ENCODE measurements at places on chromosomes 4 and X.

DNA sequence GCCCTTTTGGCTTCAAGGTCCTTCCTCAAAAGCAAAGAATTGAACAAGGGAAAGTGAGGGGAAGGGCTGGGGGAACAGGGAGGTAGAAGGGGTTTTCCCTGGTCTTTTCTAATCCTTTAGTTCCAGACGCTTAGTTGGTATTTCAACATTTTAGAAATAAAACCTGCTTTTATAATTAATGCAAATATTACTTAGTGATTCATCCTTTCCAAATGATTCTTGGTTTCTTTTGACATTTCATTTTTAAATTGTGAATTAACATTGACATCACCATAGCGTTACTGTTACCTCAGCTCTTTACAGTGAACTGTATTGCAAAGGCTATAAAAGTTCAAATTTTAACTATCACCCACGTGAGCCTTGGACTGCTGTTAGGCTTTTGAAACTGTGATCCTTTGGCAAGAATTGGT lies 20.9 kb downstream of the NFKB1 start:
- DNase-seq = no peak

GRCh38 chr4:147960971-147961370 lies 229.1 kb downstream of the ARHGAP10 start:
- no peak for DNase-seq

GRCh38 chr4:120557372-120557771 lies 365.2 kb downstream of the PRDM5 start:
- no peak for DNase-seq

DNA sequence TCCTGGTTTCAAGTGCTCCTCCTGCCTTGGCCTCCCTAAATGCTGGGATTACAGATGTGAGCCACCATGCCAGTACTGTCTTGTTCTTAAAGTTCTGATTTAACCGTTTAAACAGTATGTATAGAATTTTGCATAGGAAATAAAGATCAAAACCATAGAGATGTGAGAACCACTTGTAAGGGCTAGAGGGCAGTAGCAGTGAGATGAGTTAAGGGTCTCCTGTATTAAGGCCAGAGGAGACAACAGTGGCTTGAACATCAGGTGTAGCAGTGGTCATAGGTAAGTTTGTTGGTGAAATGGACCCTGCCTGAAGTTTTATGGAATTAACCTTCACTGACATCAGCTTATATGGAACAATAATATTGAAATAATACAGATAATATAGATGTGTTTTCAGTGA lies 155.7 kb downstream of the SLC4A4 start:
- no peak for DNase-seq

- DNase-seq = no peak
Measured at GRCh38 chr4:177107288-177107921, 202.3 kb upstream of the NEIL3 start.

GRCh38 chr4:89751416-89751815 lies 85.5 kb downstream of the SNCA start:
- no peak for DNase-seq

DNA sequence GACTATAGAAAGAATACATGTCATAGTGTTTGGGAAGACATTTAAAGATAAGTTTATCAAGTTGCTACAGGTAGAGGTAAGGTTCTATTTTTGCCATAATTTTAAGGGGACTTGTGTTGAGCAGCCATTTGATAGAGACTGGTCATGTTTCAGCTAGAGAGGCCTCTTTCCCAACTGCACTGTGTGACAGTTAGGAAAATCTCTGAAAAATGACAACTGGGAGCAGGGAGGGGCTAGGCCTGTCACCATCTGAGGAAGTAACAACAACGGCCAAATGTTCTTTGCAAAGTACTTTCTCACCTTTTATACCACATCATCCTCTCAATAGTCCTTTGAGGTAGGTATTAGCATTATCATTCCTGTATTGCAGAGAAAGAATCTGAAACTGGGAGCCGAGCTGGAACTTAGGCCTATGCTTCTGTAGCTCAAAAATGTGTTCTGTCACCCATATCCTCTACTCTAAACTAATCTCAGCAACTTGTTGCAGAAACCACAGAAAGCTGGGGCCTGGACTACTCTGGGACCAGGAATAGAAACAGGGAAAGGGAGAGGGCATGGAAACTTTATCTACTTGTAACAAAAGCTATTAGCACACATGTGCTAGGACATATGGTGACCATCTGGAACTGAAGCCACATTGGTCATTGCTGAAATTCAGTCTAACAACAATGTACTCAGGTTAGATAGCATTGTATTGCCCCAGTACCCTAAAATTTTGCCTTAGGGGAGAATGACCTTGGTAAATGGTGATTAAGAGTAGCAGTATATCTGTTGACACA lies 198.9 kb downstream of the MID1IP1 start:
- no peak for DNase-seq

GRCh38 chrX:20968996-20969395 lies 405.2 kb upstream of the CNKSR2 start:
- DNase-seq = no peak

GRCh38 chrX:28843817-28844216 lies 256.6 kb downstream of the IL1RAPL1 start:
- no peak for DNase-seq

DNA sequence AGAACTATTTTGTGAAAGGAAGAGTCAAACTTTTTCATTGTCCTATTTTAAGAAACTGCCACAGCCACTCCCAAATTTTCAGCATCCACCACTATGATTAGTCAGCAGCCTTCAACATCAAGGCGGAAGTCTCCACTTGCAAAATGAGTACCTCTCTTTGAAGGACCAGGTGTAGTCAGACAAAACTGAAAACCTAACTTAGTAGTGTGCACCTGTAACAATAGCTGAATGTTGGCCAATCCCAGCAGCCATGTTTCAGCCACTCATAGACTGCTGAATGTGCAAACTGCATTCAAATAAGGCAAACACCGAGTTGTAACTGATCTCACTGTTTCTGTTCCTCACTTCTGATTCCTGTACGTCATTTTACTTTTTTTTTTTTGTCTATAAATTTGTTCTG lies 341.1 kb downstream of the IL15 start:
- no peak for DNase-seq

GRCh38 chrX:40022421-40022820 lies 75.3 kb downstream of the BCOR start:
- no peak for DNase-seq

DNA sequence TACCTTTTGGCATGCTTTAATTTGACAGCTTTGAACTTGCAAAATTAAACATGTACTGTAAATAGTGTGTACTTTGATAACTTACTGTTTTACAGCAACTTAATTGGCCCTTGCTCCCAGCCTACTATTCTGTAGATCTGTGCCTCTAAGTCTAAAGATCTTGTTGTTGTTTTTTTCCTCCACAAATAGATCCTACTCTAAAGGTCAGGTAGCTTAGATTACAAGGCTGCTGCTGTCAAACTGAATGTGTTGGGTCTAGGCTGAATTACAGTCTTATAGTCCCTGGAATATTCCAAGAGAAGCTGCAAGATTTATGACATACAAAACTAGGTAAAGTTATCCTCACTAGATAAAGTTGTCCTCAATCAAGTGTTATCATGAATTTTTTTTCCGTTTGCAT lies 18.7 kb downstream of the DIAPH2 start:
- no peak for DNase-seq

- DNase-seq = no peak
Measured at GRCh38 chr4:3735196-3735595, 31.0 kb upstream of the ADRA2C start.

- no peak for DNase-seq
Measured at GRCh38 chr4:108851366-108851765, 88.5 kb upstream of the ETNPPL start.

DNA sequence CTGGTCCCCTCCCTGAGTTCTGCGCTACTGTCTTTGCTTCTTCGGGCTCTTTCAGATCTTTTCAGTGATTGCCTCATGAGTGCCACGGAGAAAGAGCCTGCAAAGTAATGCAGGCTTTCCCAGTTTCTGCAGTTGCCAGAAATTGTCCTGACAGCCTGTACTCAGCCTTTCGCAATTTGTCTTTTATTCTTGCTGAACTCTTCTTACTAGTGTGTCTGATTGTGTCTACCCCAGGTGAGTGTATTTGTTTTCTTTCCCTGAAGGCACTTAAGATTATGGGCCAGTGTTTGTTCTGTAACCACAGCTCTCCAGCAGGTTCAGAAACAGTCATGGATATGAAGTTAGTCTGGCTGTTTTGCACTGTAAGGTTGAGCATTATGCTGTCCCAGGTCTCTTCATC lies 47.1 kb downstream of the FAM193A start:
- no peak for DNase-seq

DNA sequence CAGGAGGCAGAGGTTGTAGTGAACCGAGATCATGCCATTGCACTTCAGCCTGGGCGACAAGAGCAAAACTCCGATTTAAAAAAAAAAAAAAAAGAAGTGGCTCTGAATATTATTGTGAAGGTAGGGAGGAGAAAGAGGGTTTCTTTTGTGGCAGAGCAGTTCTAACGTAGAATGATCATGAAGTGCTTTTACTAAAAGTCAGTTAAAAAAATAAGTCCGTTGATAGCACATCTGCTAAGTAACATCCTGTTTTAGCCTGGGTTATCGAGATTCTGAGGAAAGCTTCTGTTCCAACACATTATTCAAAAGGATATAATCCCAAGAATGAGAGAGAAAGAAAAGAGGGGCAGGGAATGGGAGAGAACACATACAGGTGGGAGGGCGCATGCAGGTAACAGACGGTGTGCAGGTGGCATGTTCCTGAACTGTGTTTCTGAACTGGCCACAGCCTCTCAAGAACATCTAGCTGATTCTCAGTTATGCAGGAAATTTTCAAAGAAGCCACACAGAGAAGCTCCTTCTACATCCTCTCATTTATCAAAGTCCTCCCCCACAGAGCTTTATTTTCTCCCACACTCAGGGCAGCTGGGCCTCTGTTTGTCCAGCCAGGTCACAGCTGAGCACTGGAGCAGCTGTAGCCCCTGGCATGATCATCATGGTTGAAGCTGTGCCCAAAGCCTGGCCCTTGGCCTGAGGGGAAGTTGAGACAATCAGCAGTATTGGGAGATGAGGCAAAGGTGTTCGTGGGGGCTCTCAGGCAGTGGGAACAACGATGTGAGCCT lies 342.3 kb downstream of the ZNF674 start:
- DNase-seq = no peak

DNA sequence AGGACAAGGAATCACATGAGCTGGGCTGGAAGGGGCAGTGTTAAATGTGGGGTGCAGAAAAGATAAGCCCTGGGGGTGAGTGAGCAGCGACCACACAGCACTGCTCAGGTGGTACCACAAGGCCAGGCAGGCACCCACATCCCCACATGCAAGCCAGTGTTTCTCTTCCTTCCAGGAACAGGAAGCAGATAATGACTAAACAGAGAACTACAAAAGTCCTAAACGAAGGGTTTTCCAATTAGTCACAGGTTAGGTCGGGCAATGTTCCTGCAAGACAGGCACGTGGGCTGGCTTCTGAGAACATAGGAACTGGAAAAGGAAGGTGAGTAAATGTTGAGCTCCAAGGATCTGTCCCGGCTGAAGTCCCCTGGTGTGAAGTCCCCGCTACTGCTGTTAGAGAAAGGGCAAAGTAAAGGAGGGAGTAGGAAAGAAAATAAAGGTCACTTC lies 19.5 kb downstream of the RELL1 start:
- no peak for DNase-seq

Data from SHP77 (cell line).